ENCODE measurements at places on chromosomes 2 and 18.

DNA sequence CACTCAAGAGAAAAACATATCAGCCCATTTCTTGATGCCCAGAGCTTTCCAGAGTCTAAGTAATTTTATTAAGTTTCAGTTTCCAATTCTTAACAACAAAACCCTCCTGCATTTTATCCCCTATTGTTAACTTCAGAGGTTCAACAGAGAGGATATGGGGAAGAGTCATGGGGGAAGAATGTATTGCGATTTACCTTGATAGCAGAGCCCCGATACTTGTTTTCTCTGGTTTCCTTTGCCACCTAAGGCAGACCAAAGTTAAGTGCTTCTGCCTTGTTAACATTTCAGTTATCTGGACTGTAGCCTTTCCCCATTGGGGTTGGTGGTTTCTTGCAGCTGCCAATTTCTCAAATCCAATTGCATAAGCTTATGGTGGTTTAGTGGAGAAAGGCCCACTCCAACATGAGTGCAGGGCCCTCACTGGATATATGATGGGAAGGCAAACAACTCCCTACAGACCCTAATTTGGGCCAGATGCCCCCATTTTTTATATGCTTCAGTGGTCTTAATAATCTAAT is 82.0 kb upstream of the ITGB6 start:
- no peak for DNase-seq

DNA sequence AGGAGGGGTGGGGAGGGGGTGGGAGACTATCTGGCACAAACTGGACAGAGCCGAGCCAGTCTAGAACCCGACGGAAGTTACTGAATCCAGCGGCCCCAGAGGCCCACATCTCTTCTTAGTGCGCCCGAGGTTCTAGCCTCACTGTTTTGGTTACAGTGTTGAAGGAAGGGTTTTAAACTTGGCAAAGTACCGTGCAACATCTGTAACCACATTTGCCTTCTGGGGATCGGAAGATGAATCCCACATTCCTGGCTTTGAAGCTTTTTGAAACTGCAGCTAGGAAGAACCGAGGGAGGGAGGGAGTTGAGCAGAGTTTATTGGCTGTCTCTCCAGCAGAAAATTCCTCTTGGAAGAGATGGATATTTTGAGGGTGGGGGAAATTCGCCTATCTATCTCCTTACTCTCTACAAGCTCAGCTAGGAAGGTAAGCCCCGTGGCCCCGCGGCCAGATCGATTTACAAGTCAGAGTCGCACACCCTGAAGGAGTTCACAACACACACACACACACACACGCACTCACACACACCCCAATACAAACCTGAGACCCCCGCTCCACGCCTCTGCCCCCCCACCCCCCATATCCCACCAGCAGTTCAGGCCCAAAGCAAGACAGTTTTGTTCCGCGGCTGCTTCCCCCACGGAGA is 1.0 kb downstream of the ACVR1 start:
- DNase-seq: no peak

- no peak for DNase-seq
Observed at GRCh38 chr2:96427917-96428316, 77.2 kb downstream of the NEURL3 start.

DNA sequence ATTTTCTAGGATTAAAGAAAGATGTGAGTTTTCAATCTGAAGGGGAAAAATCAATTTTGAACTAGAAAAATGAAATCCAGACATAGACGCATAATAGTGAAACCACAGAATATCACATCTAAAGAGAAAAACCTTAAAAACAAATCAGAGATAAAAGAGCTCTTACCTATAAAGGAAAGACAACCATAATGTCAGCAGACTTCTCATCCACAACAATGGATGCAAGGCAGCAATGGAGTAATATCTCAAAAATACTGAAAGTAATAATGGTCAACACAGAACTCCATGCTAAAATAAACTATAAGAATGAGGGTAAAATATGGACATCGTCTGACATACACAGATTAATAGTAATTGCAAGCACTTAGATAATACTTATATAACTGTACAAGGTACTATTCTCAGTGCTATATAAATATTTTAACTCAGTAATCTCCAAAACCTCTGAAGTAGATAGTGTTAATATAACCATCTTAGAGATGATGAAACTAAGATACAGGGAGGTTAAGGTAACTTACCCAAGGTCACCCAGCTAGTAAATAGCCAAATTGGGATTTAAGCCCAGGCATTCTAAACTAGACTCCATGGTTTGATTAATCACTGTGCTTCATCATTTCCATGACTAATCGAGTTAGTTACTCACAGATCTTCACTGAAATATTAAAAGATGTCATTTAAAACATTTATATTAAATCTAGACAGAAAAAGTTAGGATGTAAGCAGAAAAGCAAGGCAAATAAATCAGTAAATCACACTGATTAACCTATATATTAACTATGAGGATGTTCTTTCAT is 89.4 kb upstream of the SPTBN1 start:
- DNase-seq: no peak

- DNase-seq: no peak
Observed at GRCh38 chr18:26386002-26386401, 159.8 kb downstream of the TAF4B start.

DNA sequence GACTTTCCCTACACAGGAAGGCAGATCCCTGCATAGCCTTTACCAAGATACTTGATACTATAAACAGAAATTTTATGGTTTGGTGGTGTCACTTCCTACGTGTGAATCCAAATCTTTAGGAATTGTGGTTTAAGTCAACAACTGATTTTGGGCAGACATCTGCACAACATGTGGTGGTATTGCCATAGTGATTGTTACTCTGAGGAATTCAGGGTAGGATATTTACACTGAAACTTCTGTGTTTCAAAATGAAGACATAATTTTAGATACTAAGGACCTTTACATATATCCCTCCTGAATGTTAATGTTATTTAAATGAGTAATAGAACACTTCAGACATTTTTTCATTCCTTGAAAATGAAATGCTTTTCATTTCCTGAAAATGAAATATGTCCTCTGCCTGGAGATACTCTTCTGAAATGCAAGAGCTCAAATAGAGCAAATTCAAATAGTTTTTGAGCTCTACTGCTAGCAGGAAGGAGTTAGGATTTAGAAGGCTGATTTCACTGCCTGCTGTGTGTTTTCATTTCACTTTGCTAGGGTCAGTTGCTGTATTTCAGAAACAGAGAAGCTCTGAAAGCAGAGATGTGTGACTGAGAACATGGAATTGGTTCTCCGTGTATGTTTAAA is 77.2 kb downstream of the MDH1 start:
- DNase-seq: no peak

- no peak for DNase-seq
Observed at GRCh38 chr18:70324897-70325296, 36.1 kb downstream of the SOCS6 start.

DNA sequence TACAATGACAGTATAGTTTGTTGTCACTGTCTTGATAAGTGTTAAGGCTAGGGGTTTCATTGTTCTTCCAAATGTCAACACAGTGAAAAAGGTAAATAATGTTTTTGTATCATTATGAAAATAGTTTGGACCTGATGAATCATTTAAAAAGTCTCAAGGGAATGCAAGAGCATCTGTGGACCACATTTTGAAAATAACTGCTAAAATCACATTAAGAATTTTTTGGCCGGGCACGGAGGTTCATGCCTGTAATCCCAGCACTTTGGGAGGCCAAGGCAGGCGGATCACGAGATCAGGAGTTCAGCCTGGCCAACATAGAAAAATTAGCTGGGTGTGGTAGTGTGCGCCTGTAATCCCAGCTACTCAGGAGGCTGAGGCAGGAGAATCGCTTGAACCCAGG is 10.3 kb downstream of the SCN1A start:
- no peak for DNase-seq

DNA sequence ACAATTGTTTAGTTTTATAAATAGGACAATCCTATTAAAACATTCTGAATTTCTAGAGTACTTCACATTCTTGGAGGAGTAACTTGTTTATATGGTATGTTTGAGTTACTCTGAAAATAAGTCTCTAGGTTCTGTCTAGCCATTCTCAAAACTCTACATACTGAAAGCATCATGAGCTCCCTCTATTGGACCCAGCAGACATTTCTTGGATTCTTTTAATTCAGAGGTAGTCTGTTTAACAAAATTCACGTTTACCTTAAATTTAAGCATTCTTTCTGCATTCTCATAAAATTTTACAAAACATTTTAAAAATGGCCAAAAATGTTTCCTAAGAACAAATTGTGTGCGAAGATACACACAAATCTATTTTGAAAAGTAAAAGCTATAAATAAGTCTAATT is 15.3 kb downstream of the SP9 start:
- no peak for DNase-seq

Measured in activated CD8-positive, alpha-beta memory T cell treated with anti-CD3 and anti-CD28 coated beads for 1 hour (primary cell).